ENCODE measurements at places on chromosomes 16 and 17.

DNA sequence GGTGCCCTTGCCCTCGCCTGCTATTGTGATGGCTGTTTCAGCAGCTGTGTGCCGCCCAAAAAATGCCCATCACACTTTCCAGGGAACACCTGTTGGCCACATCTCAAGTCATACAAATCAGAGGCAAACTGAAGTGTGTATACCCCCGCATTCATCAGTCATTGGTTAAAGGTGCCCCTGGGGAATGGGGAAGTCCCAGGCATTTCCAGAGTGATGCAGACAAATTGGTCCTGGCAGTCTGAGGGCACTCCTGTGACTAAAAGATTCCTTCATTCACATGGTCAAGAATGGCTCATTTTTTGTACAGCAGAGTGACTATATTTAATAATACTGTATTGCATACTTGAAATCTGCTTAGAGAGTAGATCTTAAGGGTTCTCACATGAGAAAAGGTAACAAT, 102.9 kb upstream of the TMEM97 start:
- no peak for DNase-seq

- DNase-seq, result no peak
Observed at GRCh38 chr17:30234296-30234695, 1.2 kb downstream of the SLC6A4 start.

GRCh38 chr17:79814974-79815835, 18.3 kb upstream of the CBX8 start:
- DNase-seq, result no peak

DNA sequence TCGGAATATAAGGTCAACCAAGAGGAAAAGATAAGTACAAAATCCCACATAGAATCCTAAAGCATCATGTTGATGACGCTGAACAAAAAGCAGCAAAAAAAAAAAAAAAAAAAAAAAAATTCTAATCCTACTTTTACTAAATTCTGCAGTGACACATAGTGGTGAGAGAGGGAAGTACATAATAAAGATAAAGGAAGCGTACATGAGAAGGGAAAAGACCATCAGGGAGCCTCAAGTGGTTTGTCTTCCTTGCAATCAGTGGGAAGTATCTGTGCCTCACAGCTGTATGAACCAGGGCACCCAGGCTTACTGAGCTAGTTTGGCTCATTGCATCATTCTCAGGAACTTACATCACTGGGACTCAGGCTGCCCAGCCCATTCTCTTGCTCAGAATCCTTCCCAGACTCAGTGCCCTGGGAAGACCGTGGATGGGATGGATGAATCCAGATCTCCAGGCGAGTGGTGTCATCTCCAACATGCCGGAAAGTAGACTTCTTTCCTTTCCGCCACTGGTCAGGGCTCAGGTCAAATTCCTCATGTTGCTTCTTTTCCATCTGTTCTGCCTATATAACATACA, 21.2 kb downstream of the SMG6 start:
- peak; percentile 78 for DNase-seq

- no peak for DNase-seq
Observed at GRCh38 chr17:17227608-17228520, 9.1 kb downstream of the FLCN start.

DNA sequence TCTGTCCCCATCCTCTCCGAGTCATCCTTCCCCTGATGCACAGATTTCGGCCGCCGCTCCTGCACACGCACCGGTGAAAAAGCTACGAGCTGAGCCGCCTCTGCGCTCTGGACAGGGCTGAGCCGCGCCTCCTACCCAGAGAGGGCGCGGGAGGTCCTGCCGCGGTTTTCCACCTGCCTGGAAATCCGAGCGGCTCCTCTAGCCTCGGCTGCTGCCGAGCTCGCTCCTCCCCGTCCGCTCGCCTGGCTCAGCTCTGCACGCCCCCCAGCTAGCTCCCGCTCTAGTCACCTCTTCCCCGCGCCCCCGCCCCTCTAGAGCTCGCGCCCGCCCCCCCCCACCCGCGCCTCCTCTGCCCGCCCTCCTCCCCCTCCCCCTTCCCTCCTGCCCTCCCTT, 198 bp upstream of the SHISA9 start:
- DNase-seq, result no peak

- no peak for DNase-seq
Observed at GRCh38 chr17:3157218-3157617, 29.9 kb upstream of the OR1G1 start.

DNA sequence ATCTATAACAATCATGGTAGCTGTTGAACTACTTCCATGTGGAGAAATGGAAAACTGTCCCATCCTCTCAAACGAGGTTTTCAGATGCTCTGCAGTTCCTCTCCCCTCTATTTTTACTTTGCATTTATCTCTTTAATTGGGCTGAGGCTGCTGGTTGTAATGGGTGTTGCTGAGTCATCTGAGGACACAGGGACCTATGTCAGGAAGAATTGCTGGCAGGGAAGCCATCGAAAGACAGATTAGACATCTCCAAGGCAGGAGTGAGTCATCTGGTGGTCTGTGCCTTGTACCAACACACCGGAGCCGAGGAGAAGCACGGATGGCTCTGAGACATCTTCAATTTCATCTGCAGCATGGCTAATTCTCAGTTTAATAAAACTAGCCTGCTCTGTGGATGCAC, 394.5 kb downstream of the GRIN2A start:
- no peak for DNase-seq

DNA sequence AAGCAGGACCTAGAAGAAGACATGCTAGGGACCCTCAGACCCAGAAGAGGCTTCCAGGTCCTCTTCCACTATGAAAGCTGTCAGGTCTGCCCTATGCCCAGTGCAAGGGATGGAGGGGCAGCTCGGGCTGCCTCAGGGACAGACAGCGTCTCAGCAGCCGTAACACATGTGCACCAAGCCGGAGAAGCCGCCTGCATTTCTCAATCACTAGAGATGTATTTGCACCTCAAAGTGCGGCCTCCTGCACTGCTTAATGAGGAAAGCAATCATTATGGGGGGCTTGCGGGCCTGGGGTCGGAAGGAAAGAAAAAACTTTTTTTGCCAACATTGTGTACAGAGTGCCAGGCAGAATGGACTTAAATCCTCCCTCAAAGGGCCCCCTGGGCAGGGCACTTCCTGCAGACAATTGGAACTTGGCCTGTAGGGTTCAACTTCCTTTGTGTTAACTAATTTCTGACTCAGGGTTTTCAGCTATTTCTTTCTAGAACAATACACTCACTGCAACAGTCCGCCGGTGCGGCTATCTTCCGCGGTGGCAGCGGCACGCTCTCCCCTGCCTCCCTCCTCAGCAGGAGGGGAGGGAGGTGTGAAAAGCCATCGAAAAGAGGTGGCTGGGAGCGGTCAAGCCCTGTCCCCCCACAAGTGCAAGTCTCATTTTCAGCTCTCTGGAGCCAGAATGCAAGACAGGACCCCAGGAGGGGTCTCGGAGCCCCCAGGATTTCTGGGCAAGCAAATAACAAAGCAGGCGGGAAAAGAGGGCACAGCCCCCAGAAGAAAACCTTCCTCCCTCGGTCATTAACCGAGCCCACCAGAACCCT, 101.2 kb downstream of the ZNF423 start:
- no peak for DNase-seq

- DNase-seq, result no peak
Observed at GRCh38 chr16:83940630-83941378, 12.2 kb upstream of the OSGIN1 start.

DNA sequence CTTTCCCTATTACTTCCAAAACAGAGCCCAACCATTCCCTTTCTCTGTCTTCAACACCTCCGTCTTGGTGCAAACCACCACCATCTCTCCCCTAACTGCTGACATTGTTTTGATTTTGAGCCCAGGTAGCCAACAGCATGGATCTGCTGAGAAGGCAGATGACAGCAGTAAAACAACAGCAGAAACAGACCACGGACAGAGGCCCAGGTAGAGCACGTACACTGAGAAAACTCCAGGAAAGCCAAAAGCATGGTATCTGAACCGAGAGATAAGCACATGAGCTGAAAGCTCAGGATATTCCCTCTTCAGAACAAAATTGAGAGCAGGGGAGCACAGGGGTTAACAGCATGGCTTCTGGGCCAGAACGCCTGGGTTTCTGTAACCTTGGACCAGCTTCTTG, 18.9 kb upstream of the MAP3K14 start:
- DNase-seq, result no peak

DNA sequence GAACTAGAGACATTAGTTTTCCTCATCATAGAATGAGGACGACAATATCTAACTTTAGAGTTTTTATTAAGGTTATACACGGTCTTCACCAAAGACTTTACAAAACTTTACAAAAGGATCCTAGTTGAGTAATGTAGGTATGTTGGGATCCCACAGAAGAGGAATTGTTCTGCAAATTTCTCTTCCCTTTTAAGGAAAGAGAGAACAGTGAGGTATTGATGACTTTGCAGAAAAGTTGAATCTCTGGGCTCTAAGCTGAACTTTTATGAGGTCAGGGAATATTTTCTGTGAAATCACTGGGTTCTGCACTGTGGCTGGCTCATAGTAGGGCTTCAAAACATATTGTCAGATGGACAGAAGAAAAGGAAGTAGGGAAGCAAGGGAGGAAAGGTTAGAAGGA, 89.8 kb upstream of the PIRT start:
- DNase-seq, result no peak

DNA sequence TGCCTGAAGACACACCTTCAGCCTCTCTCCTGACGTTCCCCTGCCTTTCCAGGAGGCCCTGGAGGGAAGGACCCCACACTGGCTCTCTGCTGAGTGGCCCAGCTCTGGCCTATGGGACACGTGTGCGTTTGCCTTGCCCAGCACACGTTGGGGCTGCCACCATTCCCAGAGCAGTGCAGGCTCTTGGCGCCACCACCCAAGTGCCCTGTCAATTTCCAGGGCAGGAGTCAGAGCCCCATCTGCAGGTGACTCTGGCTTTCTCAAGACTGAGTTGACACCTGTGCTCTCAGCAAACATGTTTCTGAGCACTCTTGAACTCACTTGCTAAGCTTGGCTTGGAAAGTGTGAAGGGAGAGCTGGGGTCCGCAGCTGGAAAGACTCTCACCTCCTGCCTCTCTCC, 4.7 kb upstream of the IRF8 start:
- DNase-seq, result no peak

DNA sequence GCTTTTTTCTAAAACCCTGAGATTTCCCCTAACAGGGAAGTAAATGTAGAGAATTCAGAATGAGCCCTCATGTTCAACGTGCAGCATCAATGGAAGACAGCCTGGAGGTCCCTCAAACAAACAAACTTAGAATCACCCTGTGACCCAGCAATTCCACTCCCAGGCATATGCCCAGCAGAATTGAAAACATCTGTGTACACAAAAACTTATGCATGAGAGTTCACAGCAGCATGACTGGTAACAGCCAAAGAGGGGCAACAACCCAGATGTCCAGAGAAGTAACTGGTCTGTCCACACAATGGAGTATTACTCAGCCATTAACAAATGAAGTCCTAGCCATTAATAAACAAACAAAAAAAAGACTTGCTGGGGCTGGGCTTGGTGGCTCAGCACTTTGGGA, 252.7 kb downstream of the PARN start:
- peak; percentile 47 for DNase-seq

DNA sequence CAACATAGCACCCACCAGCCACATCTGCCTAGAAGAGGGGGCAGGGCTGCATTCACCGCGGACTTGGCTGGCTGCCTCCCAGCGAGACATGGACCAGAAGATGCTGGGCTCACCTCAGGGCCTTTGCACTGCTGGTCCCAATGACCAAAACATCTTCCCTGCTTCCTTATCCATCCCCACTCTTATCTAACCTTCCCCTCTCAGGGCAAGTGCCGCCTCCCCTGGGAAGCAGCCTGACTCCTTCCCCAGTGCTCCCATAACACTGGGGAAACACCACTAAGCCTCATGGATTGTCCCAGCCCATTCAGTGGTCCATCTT, 5.7 kb downstream of the TMC6 start:
- DNase-seq, result no peak

GRCh38 chr17:79098282-79098867, 23.8 kb downstream of the ENGASE start:
- DNase-seq, result no peak

- peak; percentile 63 for DNase-seq
Observed at GRCh38 chr17:58006560-58006923, 504 bp downstream of the SRSF1 start.

DNA sequence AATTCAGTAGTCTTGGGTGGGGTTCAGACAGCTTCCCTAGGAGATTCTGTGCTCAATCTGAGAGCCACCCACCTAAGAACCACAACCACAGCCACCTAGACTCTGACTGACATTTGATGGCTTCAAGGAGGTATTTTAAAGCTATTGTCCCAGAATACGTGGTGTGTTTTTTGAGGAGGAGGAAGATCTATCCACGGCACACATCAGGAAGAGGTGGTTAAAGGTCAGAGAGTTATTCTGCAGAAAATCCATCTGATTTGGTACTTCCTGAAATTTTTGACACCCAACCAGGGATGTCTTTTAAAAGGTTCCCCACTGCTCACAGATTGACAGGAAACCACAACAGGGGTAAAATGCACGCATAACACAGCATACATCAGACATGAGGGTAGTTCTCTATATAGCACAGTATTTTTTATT, 25.1 kb downstream of the SMARCE1 start:
- no peak for DNase-seq

GRCh38 chr17:17849147-17849820, 12.5 kb upstream of the SREBF1 start:
- no peak for DNase-seq

- DNase-seq, result no peak
Observed at GRCh38 chr17:1119924-1120323, 59.9 kb downstream of the ABR start.

GRCh38 chr17:38702166-38702915, 2.7 kb upstream of the MLLT6 start:
- peak; percentile 50 for DNase-seq

DNA sequence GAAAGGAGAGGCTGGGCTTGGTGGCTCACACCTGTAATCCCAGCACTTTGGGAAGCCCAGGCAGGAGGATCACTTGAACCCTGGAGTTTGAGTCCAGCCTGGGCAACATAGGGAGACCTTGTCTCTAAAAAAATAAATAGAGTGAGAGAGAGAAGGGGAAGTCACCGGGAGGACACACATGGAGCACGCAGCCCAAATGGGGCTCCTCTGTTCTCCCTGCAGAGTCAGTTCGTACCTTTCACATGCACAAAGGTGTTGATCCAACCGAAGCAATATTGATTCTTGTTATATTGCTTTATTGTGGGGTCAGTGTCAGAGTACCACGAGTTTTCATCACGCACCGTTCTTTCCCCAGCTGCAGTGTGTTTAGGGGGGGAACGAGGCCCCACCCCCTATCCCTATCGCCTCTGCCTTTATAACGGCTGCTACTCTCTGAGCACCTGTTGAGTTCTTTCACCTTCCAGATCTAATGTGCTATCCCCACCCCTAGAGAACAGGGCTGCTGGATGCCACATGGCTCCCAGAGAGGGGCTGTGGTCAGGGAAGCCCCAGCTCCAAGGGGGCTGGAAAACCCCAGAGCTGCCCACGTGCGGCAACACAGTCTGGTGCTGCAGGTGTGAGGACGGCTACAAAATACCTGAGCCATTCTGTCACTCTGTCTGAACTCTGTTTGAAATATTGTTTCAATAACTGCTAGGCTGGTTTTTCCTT, 1.0 kb upstream of the TMEM235 start:
- DNase-seq, result no peak

GRCh38 chr17:56819431-56820145, 14.1 kb downstream of the C17orf67 start:
- DNase-seq, result peak; percentile 46

DNA sequence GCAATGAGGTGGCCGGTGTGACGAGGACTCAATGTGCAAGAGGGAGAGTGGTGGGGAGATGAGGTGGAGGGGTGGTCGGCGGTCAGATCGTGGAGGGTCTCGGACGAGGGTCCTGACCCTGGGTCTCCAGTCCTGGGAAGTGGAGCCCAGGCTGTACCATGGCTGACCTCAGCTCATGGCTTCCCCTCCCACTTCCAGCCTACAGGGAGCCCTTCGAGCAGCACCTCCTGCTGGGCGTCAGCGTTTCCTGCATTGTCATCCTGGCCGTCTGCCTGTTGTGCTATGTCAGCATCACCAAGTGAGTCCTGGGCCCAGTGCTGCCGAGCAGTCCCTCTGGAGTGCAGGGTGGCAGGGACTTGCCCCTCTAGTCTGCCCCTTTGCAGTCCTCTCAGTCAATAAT, 41.8 kb downstream of the IL4R start:
- no peak for DNase-seq
